Endothelial cell (in vitro differentiated cells): ENCODE measurements at places on chromosomes 13 and 19. TPM values are rescaled to one million over a fixed set of nuclear protein-coding genes. Genes with fewer than 3 reads are reported as not detected.
A peak's percentile ranks its signal among the peaks of the same experiment; 100 is the strongest.

The IGLON5 gene
- total RNA-seq, result 114 TPM

The FLT3LG gene
- total RNA-seq, result 1.4 TPM

The HIF3A gene
- total RNA-seq, result 54.2 TPM

The KCNN4 gene
- total RNA-seq, result 0.28 TPM

The C13orf42 gene
- total RNA-seq, result 0.21 TPM

DNA sequence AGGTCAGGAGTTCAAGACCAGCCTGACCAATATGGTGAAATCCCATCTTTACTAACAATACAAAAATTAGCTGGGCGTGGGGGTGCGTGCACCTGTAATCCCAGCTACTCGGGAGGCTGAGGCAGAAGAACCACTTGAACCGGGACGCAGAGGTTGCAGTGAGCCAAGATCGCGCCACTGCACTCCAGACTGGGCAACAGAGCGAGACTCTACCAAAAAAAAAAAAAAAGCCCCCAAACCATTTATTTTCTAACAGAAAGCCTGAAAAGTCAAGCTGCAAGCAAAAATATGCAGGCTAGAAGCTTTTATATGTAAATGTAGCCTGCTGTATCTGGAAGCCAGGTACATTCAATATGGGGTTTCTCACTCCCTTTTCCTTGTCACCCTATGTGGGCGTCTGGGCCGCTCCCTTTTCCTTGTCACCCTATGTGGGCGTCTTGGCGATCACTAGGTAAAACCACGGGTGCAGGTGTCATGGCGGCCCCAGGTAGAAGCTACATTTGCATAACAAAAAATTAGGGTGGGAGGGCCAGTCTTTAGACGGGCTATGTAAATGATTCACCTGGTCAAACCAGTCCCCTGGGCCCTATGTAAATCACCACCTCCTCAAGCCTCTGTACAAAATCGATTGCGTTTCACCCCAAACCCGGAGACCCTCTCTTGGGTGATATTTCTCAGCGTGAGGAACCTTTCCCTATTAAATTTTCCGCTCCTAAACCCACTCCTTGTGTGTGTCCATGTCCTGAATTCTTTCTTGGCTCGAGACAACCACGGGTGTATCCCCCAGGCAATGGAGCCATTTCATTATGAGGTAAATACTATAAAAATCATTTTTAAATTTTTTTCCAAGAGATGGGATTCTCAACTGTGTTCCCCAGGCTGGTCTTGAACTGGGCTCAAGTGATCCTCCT is 2.1 kb downstream of the TRIM13 start:
- DNase-seq, result no peak
- H3K4me1 ChIP-seq, result peaks cover 18% of the 10 kb centered on the region
- H3K27me3 ChIP-seq, result peaks cover 5% of the 10 kb centered on the region
- peaks cover 13% of the 10 kb centered on the region for H3K36me3 ChIP-seq
- H3K4me3 ChIP-seq, result peak overlapping the region; percentile 97

DNA sequence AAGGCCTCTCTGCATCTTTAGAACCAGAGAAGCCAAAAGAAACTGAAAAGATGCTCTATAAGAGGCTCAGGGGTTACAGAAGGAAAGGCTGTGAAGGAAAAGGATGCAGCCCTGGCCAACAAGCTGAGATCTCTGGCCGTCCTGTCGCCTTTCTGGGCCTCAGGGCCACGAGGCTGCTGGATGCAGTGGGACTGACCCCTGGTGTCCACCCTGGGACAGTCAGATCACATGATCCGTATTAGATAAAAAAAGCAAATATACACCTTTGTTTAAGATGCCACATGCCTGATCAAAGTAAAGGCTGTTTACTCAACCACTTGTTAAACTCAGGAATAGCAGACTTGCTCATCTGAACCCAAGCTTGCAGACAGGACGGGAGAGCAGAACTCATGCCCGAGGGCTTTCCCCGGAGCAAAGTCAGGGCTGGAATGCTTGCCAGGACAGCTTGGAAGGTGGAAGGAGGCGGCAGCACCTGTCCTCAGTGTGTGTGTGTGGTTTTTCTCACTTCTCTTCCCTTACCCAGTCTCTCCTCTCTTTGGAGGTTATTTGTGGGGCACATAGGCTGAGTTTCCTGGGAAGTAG is 206.5 kb upstream of the TSHZ3 start:
- no peaks in the 10 kb centered on the region for H3K27me3 ChIP-seq
- DNase-seq, result peak; percentile 7
- no peak overlapping the region for H3K4me3 ChIP-seq
- H3K27ac ChIP-seq, result no peak overlapping the region

GRCh38 chr13:24684600-24684998 is 4.4 kb downstream of the ATP12A start:
- H3K36me3 ChIP-seq, result no peaks in the 10 kb centered on the region
- DNase-seq, result no peak

- H3K36me3 ChIP-seq, result no peaks in the 10 kb centered on the region
- DNase-seq, result no peak
- no peaks in the 10 kb centered on the region for H3K4me1 ChIP-seq
- H3K27ac ChIP-seq, result no peak overlapping the region
- no peak overlapping the region for H3K4me3 ChIP-seq
- peaks cover 2% of the 10 kb centered on the region for H3K27me3 ChIP-seq
These were observed 58.3 kb upstream of the ZNF507 start for GRCh38 chr19:32287086-32287485.

DNA sequence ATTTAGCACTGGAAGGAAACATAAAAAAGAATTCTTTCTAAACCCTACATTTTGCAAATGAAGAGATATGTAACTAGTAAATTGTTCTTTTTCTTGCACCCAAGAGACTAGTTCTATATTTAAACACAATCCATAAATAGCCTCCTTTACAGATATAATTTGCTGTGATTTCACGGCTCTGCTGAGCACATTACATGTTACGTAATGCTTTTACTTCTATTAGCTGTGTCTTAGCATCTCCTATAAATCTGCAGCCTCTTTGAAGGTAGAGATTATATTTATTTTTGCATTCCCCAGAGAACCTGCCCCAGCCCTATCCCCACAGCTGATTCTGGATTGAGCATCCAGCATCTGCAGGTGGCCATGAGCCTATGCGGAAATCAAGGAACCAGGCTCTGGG is 32.2 kb downstream of the LACC1 start:
- peaks cover 6% of the 10 kb centered on the region for H3K4me1 ChIP-seq
- no peaks in the 10 kb centered on the region for H3K27me3 ChIP-seq
- H3K27ac ChIP-seq, result no peak overlapping the region
- H3K4me3 ChIP-seq, result no peak overlapping the region
- H3K36me3 ChIP-seq, result no peaks in the 10 kb centered on the region

DNA sequence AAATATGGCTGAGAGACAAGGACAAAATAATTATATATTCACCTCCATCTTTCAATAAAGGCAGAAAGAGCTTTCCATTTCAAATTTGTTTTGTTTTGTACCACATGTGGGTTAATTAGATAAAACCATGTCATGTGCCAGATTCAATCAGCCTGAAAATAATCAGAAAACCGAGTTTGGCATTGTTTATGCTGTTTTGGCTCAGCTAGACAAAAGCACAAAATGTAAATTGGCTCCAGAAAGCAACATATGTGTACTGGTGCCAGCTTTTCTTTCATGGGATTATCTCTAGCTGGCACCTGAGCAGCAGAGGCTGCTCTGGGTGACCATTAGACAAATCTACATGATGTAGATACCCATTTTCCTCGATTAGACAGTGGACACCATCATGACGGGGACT is 9.2 kb upstream of the DNAJC15 start:
- no peaks in the 10 kb centered on the region for H3K27me3 ChIP-seq
- DNase-seq, result no peak
- no peaks in the 10 kb centered on the region for H3K4me1 ChIP-seq
- no peak overlapping the region for H3K4me3 ChIP-seq

GRCh38 chr19:32181216-32181920 is 164.0 kb upstream of the ZNF507 start:
- no peaks in the 10 kb centered on the region for H3K4me1 ChIP-seq
- H3K4me3 ChIP-seq, result no peak overlapping the region
- H3K36me3 ChIP-seq, result no peaks in the 10 kb centered on the region
